ACHN (cell line): ENCODE measurements at places on chromosomes 7 and 10.
A peak's percentile ranks its signal among the peaks of the same experiment; 100 is the strongest.

- peak; percentile 22 for DNase-seq
Measured at GRCh38 chr10:97686301-97686961, 610 bp downstream of the AVPI1 start.

- DNase-seq: no peak
Measured at GRCh38 chr10:93222211-93222754, 148.6 kb downstream of the CYP26A1 start.

DNA sequence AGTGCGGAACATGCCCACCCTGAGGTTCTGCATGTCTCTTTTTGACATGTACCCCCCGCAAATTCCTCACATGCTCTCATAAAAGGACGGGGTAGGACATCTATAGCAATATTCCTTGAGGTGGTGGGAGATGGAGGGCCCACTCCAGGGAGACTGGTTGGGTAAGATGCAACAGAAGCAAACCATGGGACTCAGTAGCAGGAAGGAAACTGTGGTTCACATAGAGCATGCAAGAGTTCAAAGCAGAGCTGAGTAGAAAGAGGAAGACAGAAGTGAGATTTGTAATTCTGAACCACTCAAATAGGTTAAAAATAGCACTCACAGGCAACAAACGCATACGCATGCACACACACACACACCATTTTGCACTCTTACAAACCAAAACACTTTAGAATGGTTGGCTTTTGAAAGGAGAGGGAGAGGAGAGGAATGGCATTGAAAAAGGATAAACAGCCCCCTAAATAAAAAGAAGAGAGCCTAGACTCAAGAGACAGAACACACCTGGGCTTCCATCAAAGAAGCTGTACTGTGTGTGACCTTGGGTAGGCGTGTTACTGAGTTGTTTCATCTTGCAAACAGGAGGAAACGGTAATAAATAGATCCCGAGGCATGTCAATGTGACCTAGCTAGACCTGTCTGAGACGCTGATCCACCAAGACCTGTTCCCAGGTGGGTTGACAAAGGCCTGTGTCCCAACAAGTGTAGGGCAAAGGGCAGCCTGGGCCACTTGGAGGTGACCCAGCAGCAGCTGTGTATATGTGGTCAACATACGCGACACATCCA, 77.6 kb upstream of the LRRC4 start:
- DNase-seq: no peak

DNA sequence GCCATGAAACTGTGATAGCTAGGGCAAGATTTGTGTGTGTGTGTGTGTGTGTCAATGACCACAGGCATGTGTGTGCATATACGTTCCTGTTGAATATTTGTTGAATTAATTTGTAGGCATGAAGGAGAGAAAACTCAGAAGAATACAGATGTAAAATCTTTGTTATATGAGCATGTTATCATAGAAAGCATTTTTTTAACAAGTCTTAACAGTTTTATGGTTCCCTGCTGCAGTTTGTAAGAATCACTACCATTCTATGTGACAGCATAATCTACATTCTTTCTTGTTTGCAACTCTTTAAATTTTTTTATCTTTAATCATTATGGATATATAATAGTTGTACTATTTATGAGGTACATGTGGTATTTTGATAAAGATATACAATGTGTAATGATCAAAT, 130.3 kb downstream of the CD36 start:
- DNase-seq: no peak

DNA sequence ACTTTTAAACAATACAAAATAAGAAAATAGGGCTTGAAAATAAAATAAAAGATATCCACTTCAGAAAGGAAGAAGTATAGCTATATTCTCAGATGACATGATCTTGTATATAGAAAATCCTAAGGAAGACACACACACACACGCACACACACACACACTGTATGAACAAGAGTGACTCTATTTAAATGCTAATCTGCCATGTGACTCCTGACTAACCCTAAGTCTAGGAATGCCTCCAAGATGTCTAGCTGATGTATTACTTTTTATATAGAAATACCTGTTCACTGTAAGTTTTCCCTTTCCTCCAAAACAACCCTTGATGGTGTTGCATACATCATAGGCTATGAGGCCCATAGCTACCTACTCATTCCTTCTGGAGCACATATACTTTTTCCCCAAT, 173.1 kb upstream of the LRRTM3 start:
- DNase-seq: no peak

DNA sequence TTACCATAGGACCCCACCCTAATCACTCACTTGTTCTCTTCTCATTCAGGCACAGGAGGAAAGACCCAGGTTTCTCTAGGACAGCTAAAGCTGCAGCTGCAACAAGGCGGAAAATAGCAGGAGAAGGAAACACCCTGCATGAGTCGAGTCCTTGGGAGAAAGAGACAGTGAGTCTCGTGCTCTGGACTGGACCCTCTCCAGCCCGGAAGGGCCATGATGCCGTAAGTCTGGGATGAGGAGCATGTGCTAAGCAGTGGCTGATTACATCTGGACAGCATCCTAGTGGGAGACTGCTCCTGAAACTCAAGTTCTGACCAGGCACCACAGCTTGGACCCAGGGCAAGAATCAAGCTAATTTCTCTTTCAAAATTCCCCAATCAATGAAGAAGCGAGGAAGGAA, 39.4 kb downstream of the FBXW4 start:
- no peak for DNase-seq

DNA sequence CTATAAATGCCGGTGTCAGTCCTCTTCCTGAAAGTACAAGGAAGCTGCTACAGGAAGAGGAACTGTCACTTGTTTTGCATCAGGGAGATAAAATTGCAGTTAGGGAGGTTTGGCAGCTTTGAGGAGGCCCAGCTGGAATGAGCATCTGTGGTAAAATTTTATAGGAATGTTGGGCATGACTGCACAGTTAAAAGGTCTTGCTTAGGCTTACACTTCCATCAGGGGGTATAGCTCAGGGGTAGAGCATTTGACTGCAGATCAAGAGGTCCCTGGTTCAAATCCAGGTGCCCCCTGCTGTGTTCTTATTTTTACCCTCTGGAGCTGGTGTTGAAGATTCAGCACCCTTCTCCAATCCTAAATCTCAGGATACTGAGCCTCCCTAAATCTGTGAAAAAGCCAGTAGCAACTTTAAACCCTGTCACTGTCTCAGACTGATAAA, 65.9 kb downstream of the ZNF467 start:
- no peak for DNase-seq

DNA sequence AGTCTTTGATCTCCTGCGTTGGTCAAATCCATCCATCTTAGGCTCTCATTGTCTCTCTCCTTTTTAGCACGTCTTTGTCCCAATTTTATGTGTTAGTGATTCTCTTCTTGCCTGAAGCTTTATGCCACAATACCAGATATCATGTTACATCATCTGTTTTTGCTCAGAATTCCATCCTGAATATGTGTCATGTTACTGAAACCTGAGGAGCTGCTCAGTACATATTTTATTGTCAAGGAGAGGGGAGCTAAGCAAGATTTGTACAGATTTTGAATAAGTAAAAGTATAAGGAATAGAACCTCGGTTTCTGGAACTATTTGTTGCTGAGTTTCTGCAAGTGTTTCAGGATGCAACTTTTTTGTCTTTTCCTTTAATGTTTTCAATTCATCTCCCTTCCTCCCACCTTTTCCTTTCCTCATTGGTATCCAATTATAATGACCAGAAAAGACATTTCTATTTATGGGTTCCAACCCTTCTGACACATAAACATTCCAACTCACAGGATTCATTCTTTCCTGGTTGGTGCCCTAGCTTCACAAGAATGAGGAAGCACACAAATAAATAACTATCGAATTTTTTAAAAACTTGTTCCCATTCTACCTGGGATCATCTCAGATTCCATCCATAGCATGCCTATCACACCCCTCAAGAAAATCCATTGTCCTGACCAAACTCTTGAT, 291.8 kb downstream of the CRPPA start:
- DNase-seq: no peak

- no peak for DNase-seq
Measured at GRCh38 chr10:86221442-86222335, 144.9 kb downstream of the GRID1 start.

GRCh38 chr7:129514683-129515082, 12.4 kb downstream of the SMKR1 start:
- DNase-seq: no peak

DNA sequence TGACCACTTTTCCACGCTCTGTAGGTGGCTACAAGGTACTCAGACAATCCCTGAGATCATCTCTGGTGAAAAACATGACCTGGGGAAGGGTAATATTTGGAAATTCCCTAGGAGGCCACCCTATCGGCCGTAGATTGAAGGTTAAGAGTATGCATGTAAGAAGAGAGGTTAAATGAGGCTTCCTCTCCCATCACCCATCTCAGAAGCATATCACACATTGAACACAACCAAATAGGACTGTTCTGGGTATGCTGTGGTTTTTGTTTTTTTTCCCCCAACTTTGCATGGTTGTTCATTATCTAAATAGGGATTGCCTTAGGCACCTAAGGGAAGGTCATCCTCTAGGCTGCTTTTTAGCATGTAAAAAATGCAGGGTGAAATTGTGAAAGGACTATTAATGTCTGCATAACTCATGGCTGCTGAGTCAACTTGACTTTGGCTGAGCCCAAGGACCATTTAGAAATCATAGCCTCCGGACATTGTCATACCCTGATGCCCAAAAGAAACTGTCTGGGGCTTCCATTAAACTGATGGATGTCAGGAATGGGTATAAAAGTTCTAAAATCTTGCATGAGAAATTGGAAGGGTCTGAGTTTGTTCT, 24.7 kb upstream of the ST8SIA6 start:
- no peak for DNase-seq

- no peak for DNase-seq
Measured at GRCh38 chr7:128767475-128768110, 8.0 kb downstream of the OPN1SW start.

- DNase-seq: no peak
Measured at GRCh38 chr7:105835441-105835840, 41.0 kb downstream of the ATXN7L1 start.

- no peak for DNase-seq
Measured at GRCh38 chr10:119176166-119176565, 2.4 kb downstream of the PRDX3 start.

GRCh38 chr7:23471106-23471859, 992 bp upstream of the IGF2BP3 start:
- DNase-seq: peak; percentile 87

DNA sequence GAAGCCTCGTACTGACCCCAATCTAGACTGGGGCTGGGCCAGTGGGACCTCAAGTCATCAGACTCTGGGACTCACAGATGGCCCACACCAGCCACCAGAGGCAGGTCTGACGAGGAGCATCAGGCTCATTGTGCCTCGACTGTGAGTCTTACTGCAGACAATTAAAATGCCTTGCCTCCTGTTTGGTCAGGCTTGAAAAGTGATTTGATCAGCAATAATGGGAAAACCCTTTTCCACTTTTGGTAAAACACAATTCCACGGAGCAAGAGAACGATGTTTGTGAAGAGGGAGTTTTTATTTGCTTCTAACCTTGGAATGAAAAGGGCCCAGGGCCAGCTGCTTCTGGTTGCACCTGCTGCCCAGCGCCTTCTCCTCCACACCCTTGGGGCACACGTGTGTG, 43.9 kb downstream of the C10orf143 start:
- no peak for DNase-seq

DNA sequence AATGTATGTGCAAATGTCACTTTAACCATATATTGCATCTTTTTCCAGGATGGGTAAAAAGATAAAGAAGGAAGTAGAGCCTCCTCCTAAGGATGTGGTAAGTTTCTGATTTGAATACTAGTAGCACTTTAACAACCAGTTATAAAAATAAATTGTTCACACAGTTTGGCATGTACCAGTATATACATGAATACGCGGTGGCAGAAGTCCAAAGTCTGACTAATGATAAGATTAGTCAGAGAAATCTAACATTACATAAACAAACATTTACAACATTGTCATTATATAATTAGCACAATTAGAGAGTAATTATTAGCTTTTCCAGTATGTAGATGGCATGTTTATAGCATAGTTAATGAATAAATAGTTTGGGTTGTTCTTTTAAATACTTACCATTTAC, 4.1 kb downstream of the ARMC3 start:
- DNase-seq: no peak

DNA sequence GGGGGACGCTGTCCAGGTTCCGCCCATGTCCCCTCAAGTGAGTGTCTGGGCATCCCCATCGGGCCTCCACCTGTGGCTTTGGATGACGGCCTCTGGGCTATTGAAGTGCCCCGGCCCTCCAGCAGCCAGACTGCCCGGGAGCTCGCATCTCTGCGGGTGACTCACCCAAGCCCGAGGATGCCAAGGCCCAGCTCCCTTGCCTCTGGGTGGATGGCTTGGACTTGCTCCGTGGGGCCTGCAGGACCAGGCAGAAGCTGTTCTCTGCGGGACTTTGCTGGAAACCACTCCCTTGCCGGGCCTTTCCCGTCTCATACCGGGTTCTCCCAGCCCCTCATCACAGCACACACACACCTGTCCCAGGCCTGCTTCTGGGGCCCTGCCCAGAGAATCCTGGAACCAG, 22.4 kb downstream of the DPYSL4 start:
- peak; percentile 22 for DNase-seq

DNA sequence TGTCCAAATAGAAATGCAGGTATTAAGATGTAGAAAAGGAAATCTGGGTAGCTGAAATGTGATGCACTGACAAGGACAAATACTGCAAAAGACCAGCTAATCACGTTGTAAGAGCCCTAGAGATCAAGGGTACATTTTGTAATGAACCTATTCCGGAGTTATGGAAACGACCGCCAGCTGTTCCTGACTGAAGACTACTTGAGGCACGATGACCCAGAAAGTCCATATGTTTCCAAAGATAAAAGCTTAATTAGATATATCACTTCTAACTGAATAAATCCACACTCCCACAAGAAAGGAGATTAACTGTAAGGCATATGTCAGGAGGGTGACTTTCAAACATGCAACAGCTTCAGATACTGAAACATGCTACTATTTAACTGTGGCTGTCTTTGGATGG, 253.5 kb downstream of the NSUN6 start:
- no peak for DNase-seq

DNA sequence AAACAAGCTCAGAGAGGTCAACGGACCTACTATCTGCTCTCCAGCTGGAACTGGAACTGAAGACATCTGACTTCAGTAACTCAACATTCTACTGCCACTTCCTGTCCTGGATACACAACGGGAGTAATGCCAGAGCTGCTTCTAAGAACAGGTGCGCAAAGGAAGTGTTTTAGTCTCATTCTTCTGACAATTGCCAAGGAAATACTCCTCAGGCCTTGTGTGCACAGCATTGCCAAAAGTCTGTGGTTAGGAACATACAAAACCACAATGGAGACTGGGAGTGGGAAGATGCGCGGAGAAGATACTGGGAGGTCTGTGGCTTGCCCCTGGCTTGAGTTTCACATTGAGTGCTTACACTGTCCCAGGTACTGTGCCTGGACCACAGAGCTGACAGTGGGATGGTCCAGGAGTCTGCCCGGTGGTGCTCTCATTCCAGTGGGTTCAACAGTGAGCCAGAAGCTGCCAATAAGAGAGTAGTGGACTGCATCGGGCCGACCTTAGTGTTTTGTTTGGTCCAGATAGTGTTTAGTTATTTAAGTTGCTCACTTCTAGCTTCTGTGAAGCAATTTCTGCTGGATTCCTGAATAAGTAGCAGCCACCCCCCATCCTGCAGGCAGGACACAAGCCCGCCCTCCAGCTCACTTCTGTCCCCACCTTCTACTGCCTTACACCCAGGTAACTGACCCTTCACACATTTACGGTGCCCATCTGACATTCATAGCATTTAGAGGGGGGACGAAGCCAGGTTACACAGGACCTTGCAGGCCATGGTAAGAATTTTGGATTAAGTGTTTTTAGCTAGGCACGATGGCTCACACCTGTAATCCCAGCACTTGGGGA, 10.3 kb downstream of the TBL2 start:
- DNase-seq: no peak
